ENCODE measurements at places on chromosomes 13 and 19.

DNA sequence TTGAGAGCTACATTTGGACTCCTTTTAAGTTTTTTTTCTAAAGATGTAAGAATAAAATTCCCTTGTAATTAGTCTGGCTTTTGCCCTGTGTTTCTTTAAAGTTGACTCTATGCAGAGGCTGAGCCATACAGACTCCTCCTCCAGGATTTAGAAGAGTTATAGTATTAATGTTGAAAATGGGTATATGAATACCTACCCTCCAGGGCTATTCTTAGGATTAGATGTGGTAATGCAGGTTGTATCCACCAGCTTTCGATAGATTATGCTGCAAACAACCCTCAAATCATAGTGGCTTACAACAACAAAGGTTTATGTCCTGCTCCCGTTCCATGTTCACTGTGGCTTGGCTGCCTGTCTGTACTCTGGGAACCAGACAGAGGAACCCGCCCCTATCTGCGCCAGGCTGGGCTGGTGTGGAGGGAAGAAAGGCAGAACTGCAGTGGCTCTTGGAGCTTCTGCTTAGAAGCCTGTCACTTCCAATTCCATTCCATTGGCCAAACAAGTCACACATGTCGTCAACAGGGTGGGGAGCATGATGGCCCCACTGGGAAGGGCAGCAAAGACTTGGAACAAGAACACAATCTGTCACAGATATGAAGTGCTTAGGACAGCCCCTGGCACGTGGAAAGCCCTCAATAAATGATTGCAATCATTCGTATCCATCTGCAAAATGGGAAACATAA is 290.8 kb downstream of the FOXO1 start:
- no peak for DNase-seq

DNA sequence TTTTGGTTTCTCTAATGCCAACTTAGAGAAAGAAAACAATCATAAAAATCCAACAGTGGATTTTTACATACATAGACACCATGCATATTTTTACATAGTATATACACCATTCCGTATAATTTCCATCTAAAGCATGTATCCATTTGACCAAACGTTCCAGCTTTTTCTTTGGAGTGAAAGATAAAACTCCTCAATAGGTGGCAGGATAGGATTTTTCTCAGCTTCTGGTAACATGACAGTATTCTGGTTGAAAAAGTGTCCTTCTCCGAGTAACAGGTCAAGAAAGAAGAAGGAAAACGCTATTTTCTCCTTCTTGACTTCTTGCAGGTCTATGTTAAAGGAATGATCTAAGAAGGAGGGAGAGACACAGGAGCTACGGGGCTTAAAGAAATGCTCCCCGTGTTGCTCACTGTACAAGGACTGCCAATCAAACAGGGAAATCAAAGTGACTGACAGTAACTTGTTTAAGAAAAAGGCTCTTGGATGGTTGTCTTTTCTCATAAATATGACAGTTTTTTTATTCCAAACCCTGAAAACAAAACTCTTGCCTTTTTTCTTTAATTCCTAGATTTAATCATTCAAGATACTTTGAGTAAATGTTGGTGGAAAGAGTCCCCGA is 11.5 kb downstream of the FLT1 start:
- DNase-seq = no peak

GRCh38 chr19:57587529-57587928 is 3.6 kb downstream of the ZIK1 start:
- DNase-seq = no peak

DNA sequence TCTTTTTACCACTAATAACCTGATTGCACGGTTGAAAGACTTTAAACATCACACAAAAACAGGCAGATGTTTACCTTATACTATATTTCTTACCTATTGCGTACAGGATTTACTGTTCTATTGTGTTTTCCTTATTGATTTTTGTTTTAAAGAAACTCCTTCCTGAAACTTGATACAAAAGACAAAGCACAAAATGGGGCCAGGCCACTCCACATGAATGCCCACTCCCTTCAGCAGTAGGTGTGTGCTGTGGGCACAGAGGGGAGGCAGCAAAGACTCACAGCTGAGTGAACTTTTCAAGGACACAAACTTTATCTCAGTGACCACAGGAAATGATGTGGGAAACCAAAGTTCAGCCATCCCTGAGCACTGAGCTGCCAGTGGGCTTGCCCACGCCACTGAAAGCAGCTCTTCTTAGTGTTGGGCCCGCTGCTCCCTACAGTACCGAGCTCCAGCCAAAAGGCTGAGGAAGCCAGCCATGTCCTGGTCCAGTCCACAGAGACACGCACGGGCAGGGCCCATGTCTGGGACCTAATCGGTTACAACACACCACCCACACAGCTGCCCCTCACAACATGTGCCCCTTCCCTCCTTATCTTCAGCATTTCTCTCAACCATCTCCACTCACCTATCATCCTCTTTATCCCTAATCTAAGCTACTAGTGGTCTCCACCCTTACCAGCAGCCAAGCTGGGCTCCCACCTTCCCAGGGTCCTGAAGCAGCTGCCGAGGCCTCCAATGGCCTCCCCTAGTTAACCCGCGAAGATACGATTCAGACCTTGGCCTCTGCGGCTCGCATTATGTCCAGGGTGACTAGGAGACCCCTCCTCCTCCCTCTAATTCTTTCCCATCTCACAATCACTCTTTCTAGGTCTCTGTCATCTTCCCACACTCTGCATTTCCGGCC is 39.5 kb downstream of the ATP7B start:
- no peak for DNase-seq

DNA sequence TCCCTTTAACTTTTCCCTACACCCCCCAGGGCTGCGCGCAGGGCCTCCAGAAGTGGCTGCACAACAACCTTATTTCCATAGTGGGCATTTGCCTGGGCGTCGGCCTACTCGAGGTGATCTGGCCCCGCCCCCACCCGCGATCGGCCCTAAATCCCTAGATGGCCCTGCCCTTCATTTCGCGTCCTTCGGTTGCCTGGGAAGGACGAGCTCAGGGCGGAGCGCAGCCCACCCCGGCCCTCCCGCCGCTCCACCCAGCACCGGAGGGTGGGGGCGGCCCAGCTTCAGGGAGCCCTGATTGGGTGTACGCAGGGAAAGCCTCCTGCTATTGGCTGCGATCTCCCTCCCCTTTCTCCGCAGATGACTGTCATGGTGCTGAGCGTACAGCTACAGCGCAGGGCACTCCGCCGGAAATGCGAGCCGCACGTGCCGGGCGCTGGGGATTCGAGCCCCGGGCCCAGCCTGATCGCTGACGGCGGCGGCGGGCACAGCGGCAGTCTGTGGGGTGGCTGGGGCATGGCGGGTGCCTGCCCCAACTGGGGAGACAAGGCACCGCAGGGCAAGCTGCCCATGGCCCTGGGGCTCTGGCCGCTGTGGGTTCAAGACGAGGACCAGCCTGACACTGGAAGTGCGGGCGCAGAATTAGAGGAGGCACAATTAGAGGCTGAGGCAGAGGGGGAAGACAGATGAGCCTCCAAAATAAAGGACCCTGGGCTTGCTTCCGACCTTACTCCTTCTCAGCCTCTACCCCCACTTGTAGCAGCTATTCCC is 4.3 kb downstream of the CD37 start:
- no peak for DNase-seq

GRCh38 chr19:29515706-29516357 is 10.0 kb upstream of the VSTM2B start:
- DNase-seq = no peak

DNA sequence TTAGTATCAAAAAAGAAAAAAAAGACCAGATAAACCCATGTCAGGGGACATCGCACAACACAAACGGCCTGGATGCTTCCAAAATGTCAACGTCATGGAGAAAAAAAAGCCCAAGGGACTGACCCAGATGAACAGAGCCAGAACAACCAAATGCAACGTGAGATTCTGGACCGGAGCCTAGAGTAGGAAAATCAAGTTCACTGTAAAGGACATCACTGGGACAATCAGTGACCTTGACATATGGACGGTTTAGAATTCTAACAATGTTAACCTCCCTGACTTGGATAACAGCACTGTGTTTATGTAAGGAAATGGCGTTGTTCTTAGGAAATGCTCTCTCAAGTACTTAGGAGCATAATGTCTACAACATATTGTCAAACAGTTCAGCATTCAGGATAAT is 15.1 kb upstream of the EMP3 start:
- DNase-seq = no peak

DNA sequence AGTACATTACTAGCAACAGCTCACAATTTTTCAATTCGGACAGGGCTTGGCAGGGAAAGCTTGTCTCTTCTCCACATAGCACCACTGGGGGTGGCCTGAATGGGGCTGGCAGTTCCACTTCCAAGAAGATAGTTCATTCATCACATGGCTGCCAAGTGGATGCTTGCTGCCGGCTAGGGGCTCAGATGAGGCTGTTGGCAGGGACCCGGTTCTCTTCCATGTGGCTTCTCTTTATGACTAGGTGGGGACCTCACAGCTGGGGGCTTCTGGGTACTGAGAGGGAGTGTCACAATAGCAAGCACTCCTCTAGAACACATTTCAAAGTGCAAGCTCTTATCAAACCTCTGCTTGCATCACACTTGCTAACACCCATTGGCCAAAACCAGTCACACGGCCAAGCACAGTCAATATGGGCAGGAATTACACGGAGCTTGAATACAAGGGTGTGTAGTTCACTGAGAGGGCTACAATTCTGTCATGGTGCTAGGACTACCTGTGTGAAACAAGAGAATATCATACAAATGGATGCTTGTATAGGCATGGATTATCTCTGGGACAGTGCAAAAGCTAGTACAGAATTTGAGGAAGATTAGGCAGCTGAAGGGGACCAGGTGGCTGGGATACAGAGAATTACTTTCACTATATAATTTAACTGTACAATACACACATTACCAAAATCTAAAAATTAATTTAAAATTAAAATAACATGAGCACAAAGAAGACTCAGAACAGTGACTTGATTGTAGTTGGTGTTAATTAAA is 32.3 kb downstream of the ATP7B start:
- no peak for DNase-seq

DNA sequence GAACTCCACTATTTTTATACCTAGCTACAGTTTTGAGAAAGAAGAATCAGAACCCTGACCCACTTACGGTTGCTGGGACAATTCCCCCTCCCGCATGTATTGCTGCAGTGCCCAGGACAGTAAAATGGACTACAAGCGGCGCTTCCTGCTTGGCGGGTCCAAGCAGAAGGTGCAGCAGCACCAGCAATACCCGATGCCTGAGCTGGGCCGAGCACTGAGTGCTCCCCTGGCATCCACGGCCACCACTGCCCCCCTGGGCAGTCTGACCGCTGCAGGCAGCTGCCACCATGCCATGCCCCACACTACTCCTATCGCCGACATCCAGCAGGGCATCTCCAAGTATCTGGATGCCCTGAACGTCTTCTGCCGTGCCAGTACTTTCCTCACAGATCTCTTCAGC is 46.0 kb downstream of the GARRE1 start:
- no peak for DNase-seq

- no peak for DNase-seq
Observed at GRCh38 chr13:19179916-19180315, 1.7 kb downstream of the TUBA3C start.

- no peak for DNase-seq
Observed at GRCh38 chr13:99265821-99266426, 7.7 kb upstream of the GPR18 start.

DNA sequence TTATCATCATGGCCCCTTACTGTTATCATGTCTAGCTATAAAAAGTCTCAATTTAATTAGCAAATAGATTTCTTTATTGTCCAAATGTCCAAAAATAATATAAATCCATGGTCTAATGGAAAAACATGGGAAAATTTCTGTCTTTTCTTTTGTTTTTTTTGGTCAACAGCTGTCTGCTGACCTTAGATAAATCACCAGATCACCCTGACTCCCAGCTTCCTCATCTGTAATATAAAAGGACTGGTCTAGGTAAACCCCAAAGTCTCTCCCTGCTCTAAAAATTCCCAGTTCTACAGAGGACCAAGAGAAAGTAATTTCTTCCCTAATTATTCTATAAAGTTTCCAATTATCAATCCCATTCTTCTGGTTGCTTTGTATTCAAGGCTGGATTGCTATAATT is 30.7 kb upstream of the RCBTB2 start:
- no peak for DNase-seq

DNA sequence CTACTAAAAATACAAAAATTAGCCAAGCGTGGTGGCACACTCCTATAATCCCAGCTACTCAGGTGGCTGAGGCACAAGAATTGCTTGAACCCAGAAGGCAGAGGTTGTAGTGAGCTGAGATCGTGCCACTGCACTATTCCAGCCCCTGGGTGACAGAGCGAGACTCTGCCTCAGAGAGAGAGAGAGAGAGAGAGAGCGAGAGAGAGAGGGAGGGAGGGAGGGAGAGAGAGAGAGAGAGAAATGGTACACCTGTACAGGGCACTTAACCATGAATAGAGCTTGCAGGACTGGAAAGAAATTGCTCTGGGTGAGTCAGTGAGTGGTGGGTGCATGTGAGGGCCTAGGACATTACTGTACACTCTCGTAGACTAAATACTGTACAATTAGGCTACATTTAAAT is 40.5 kb upstream of the SLC7A9 start:
- no peak for DNase-seq

DNA sequence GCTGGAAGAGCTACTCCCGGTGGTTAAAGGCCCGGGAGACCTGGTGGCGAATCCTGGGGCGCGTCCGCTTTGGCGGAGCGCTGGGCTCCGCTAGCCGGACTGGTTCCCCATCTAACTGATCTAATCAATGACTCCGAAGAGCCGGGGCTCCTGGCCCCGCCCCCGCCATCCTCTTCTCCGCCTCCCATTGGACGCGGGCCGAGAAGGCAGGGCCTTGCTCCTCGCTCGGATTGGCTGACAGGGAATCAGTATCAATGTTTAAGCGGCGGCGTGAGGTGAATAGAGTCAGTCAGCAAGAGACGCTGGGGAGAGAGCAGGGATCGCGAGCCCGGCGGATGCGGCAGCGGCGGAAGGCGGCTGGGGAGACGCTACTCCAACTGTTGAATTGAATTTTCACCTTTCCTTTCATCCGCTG is 1.7 kb upstream of the PCDH17 start:
- no peak for DNase-seq

GRCh38 chr19:51766461-51766860 is 5.5 kb downstream of the FPR2 start:
- DNase-seq = no peak

DNA sequence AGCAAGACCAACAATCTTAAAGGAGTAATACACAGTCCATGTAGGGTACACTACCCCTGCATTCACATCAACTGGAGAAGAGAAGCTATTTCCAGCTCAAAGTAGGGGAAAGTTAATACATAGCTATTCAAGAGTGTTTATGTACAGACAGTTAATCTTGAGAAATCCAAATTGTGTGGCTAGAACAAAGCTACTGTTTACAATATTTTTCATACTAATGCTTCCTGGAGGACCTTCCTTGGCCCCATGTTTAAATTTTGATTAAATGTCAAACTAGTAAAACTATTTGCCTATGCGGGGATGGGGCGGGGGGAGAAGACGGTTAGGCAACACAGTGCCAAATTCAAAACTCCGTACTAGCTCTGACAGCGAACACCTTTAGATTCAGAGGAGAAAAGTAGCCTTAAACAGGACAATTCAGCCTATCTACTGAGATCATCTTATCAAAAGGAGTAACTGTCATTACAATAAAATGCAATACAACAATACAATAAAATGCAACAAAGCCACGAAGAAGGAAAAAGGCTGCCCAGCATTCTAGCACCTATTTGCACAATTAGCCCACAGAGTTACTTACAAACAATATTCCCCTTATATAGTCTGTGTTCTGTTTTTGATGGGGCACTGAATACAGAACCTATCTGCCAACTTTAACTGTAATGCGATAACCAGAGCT is 29.1 kb downstream of the BRD4 start:
- no peak for DNase-seq

Measured in SIG-M5 (cell line).